NCI-H1105 (cell line): ENCODE measurements at places on chromosomes 5 and 9.

- DNase-seq = peak; percentile 66
These were observed at the start of gene CIZ1 for GRCh38 chr9:128191406-128192046. Gene CIZ1, minus strand, starts transcription at chr9:128191572. Its CDS starts 715 bp downstream, at chr9:128190857.

DNA sequence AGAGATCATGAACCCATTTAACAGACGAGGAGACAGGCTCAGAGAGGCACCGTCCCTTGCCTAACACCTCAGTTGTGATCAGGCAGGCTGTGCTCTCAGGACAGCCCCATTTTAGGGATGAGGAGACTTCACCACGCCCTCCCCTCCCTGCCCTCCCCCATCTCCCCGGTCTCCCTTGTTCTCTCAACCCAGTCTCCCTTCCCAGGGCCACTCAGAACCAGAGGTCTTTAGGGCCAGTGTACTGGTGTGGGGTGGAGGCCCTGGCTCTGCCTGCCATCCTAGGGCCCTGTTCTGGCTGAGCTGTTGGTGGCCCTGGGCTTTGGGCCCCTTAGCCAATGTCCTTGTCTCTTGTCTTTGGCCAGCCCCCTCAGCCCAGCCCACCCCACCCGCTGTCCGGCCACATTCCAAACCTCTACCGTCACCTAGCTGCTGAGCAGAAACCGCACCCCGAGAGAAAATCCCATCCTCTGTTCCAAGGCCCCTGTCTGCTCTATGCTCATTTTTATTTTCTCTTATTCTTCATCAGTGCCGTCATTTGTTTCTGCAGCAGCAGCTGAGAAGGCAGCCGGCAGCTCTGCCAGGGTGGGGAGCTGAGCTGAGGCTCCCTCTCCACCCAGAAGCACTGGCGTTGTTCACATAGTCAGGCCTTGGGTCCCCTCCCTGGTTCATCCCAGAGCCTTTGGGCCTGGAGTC is 33.9 kb downstream of the OLFML2A start:
- DNase-seq = no peak

- DNase-seq = no peak
These were observed 761 bp downstream of the CCT5 start for GRCh38 chr5:10250806-10251276.

DNA sequence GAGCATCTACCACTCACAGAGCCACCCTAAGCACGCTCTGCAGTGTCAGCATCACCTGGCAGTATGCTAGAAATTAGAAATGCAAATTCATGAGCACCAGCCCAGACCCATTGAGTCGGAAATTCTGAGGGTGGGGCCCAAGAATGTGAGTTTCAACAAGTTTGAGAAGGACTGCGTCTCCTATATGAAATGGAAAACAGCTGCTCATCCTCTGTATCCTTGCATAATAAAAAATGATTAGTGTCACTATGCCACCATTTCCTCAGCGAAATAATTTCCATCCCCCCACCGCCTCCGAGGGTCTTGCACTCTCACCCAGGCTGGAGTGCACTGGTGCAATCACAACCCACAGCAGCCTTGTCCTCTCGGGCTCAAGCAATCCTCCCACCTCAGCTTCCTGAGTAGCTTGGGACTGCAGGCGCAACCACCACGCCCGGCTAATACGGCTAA is 1.3 kb upstream of the IQGAP2 start:
- DNase-seq = no peak

- DNase-seq = no peak
These were observed 33.9 kb upstream of the KCNN2 start for GRCh38 chr5:114327987-114328386.

GRCh38 chr9:127419348-127419747 is 4.8 kb upstream of the ZNF79 start:
- DNase-seq = no peak

DNA sequence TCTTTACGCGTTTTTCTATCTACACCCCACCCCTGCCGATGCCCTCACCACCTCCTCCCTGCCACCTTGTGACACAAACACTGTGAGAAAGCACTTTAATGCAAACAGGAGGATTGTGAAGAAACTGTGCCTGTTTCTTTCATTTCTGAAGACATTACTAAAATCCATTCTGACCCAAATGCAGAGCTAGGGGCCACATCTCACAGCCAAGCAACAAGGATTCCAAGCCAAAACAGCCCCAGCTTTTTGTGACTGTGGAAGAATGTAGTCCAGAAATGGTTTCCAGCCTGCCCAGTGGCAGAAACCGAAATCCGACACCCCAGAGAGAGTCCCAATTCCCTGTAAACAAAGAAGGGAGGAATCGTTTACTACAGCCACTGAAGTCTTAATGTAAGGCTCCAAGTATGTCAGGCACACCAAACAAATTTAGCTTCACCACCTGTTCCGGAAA is 190.9 kb downstream of the TTC39B start:
- no peak for DNase-seq
